ENCODE measurements at places on chromosomes 2 and 18.

GRCh38 chr2:54595999-54596902, 127.2 kb upstream of the EML6 start:
- DNase-seq: no peak

DNA sequence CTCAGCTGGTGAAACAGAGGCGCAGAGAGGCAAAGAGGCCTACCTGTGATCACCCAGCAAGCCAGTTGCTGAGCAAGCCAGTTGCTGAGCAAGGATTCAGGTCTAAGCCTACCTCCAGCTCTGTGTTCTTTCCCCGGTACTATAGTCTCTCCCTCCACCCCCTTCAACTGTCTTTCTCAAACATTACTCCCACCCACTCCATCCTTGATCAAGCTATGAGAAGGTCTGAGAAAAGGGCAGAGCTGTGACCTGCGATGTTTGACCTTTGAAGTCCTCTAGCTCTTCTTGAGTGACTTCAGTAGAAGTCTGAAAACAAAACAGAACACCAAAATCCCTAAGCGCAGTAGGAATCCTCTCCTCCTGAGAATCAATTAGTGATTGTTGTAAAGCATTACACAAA, 665.2 kb upstream of the ID2 start:
- no peak for DNase-seq

GRCh38 chr2:190978389-190979053, 35.5 kb downstream of the STAT1 start:
- no peak for DNase-seq

GRCh38 chr2:59936048-59936447, 617.4 kb downstream of the BCL11A start:
- DNase-seq: no peak

- no peak for DNase-seq
Observed at GRCh38 chr18:77632758-77633157, 383.1 kb downstream of the GALR1 start.

- no peak for DNase-seq
Observed at GRCh38 chr2:157404363-157404762, 39.5 kb downstream of the CYTIP start.

Measured in hypothalamus (tissue), 51 donors.